ENCODE measurements at places on chromosomes 11 and 22.

DNA sequence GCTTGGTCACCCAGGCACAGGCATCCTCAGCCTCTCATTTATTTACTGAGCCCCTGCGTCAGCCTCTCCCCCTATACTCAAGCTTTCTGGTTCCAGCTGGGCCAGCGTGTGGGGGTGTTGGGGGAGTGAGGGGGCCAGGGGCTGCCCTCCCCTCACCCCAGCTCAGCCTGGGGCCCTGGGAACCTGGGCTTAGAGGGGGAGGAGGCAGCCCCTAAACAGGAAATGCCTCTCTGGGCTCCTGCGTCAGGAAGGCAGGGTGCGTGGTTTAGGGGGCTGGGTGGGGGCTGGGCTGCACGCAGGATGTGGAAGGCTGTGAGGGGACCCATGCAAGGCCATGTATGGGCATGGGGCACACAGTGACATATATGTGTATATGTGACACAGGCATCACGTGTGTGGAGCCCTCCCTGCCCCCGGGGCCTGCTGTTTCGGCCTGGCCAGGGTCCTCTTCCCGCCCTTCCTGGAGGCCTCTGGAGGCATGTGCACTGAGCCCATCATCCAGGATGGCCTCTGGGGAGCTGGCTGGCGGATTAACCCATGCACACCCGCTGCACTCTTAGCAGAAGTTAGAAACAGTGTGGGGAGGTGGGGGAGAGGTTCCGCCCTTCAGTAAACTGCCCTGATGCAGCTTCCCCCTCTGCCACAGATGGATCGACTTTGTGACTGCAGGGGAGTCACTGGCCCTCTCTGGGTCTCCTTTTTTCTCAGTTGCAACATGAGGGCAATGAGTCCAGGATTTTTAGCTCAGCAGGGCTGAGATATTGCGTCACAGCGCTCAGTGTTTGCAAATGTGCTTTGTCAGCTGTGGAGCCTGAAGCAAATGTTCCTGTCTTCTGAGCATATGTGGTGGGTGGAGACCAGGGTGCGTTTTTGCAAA lies 1.1 kb upstream of the CD248 start:
- DNase-seq: no peak

DNA sequence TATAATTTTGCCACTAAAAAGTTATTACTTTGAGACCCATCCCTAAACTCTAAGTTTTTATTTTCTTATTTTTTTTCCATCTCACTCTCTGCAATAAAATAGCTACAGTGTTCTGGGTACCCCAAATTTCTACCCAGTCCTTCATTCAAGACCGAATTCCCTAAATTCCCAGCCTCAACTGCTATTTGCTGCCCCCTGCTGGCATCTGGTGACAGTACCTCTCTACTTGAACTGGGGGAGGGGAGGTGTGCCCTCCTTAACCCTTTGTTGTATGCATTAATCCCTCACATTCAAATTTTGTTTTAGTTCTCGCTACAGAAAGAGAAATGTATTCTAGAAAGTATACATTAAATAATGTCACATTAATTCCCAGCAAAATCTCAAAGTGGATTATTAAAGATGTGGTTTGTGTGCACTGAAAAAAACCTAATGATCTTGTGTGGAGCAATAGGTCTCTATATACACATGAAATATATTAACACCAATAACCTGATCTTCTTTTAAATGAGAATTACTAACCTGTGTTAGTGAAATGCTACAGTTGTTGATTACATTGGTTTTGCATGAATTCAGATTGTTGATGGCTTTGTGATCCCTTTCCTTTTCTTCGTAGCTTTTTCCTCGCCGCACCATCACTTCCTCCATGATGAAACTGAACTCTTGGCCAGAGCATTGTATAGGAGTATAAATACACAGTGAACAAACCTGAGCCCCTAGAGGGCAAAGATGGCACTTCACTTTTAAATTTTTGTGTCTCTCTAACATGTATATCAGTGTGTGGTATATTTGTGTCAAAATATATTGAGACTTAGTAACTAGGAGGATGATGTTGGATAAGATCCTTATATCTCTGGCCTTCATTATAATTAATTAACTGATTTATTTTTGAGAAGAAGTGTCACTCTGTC lies 590.0 kb downstream of the METTL15 start:
- DNase-seq: no peak

- no peak for DNase-seq
These were observed 165.0 kb downstream of the SOX6 start for GRCh38 chr11:16191212-16191867.

DNA sequence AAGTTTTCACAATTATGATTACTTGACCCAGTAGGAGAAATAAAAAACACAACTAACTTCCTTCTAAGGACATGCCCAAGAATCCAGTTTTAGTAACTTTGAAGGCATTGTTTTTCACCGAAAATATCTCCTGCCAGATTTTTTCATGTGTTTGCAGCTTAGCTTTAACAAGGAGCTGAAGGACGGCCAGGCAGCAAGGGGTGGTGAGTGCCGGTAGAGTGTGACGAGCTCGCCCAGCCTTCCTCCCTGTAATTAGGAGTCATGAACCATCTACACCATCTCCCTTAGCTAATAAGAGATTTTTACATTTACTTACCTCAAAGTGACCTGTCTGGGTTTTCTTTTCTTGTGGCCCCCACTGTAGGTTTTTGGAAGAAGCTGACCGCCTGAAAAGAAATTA lies 72.0 kb downstream of the BMAL1 start:
- DNase-seq: no peak

- no peak for DNase-seq
These were observed 48.1 kb upstream of the TOP3B start for GRCh38 chr22:22030493-22031182.

GRCh38 chr22:49880281-49880680 lies 26.6 kb downstream of the ZBED4 start:
- no peak for DNase-seq

DNA sequence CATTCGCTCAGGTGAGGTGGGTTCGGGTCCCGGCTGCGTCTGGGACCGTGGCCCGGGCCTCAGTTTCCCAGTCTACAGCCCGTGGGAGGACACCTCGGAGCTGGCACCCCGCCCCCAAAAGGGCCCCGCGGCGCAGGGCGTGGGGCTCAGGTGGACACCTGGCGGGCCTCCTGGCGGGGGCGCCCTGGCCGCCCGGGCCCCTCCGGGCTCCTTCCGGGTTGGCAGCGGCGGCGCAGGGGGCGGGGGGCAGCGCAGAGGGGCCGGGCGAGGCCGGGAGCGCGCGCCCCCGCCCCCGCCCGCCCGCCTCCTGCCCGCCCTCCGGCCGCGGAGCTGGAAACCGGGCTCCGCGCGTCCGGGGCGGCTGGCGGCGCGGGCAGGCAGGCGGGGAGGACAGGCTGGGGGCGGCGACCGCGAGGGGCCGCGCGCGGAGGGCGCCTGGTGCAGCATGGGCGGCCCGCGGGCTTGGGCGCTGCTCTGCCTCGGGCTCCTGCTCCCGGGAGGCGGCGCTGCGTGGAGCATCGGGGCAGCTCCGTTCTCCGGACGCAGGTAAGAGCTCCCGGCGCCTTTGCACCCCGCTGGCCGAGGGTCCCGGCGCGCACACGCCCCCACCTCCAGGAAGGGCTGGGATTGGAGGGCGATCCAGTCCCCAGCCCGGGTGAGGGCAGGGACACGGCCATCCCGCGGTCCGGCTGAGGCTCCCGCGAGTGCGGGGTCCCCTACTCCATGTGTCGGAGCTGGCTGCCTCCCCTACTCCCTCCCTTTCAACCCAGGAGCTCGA lies at the start of gene EMID1:
Gene EMID1, plus strand, starts transcription at position 303 of the 778 bp plus-strand sequence. Its CDS starts 143 bp downstream, at position 446.
- DNase-seq: no peak

DNA sequence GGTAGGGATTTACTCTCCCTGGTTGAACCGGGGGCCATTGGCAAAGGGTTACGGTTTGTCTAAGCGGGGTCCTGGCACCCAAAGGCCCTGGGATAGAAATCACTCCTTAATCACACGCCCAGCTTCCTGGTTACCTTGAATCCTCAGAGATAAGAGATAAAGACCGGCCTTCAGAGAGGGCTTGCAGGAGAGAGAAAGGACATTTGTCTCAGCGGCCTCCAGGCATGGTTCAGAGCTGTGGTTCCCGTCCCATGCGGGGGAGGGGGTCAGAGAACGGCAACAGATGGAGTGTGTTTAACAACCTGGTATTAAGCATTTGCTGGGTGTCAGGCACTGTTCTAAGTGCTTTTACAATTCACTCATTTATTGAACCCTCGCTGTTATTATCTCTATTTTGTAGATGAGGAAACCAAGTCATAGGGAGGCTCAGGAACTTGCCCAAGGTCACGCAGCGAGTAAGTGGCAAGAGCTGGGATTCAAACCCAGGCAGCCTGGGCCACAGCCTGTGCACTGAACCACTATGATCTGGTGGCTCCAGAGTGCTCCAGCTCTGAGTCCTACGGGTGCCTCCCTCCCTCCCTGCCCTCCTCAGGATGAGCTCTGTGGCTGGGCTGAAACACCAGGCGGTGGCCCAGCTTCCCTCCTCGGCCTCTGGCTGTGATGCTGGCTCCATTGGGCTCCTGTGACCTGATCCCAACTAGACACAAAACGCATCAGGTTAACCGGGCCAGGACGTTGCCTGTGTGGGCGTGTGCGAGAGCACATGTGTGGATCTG lies 18.6 kb downstream of the LRRC10B start:
- no peak for DNase-seq

GRCh38 chr22:30044369-30044768 lies 35.9 kb upstream of the HORMAD2 start:
- DNase-seq: no peak

DNA sequence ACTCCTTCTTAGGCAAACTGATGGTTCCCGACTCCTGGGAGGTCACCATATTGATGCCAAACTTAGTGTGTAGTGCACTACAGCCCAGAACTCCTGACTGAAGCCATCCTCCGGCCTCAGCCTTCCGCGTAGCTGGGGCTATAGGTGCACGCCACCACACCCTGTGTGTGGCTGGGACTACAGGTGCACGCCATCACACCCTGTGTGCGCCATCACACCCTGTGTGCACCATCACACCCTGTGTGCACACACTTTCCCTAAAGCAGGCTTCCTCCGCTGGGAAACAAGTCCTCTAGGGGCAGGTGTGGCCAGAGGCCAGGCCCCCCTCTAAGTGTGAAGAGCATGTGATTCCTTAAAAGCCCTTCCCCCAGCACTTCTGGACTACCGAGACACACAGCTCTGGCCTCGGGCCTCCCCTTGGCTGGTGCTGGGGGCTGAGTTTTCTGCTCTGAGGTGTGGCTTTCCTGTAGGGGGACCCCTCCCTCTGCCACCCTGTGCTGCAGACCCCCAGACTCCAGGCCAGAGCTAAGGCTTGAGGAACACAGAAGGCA lies 81.7 kb downstream of the BCR start:
- DNase-seq: no peak

- no peak for DNase-seq
These were observed 7.1 kb downstream of the TPCN2 start for GRCh38 chr11:69055598-69056516.

DNA sequence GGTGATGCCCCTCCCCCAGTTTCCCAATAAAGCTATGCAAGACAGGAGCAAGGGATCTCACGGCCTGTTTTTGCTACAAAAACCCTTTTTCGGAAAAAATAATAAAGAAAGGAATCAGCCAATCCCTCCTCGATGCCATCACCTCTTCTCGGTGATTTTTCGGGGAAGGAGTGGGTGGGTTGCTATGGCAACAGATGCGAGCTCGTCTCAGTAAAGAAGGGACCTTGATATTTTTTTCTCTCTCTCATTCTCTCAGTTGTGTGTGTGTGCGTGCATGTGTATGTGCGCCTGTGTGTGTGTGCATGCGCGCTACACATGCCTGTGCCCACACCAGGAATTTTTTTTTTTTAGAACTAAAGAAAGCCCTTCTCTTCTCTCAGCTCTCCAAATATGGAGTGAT lies 3.8 kb upstream of the NPAS4 start:
- DNase-seq: no peak

GRCh38 chr11:34508524-34508923 lies 5.1 kb downstream of the ELF5 start:
- no peak for DNase-seq

GRCh38 chr22:48282804-48283203 lies 1520.4 kb downstream of the TBC1D22A start:
- no peak for DNase-seq

DNA sequence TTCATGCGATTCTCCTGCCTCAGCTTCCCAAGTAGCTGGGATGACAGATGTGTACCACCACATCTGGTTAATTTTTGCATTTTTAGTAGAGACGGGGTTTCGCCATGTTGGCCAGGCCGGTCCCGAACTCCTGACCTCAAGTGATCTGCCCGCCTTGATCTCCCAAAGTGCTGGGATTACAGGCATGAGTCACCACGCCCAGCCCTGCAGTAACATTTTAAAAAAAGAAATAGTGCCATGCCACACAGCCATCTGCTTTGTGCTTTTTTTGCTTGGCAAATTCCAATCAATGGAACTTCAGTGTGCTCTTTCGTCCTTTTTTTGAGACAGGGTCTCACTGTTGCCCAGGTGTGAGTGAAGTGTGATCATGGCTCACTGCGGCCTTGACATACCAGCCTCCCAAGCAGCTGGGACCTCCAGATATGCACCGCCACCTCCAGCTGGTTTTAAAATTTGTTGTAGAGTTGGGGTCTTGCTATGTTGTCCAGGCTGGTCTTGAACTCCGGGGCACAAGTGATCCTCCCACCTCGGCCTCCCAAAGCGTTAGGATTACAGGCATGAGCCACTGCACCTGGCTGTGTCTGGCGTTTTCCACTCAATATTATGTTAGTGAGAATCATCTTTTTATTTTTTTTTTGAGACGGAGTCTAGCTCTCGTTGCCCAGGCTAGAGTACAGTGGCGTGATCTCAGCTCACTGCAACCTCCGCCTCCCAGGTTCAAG lies 1.8 kb upstream of the CHADL start:
- DNase-seq: no peak

GRCh38 chr11:63940786-63941185 lies 2.0 kb downstream of the NAA40 start:
- no peak for DNase-seq

- no peak for DNase-seq
These were observed 91.4 kb downstream of the NELL1 start for GRCh38 chr11:20760811-20761210.

- no peak for DNase-seq
These were observed 11.7 kb downstream of the SYNGR1 start for GRCh38 chr22:39361496-39361895.

- DNase-seq: no peak
These were observed at the start of gene OR52E8 for GRCh38 chr11:5857590-5857989. Gene OR52E8 (minus strand): TSS chr11:5857690. CDS start chr11:5857690, 0 bp downstream.

DNA sequence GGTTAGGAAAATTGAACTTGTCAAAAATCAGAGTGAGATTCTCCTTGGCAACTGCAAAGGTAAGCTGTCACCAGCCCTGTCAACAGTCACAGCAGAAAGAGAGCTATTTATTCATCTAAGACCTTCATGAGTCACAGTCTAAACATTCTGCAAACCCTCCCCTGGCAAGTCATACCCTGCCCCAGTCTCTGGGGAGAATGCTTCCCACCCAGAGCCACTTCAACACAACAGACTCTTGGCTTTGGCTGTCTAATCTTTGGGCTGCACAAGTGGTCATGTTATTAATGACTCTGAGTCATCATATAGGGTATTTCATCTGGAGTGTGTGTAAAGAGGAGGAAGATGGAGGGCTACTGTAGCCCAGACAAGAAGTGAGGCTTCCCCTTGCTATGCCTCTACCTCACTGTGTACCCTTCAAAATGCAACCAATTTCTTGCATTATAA lies 153.4 kb downstream of the CCDC34 start:
- no peak for DNase-seq
